ENCODE measurements at places on chromosomes 6 and 20. TPM values are rescaled to one million over a fixed set of nuclear protein-coding genes. Genes with fewer than 3 reads are reported as not detected.

- H3K27me3 ChIP-seq, result peaks cover 4% of the 10 kb centered on the region
- no peak overlapping the region for H3K4me3 ChIP-seq
- DNase-seq, result no peak
Observed at GRCh38 chr20:63096681-63097335, 90.0 kb upstream of the BHLHE23 start.

- no peak for DNase-seq
- H3K4me1 ChIP-seq, result no peaks in the 10 kb centered on the region
- no peak overlapping the region for H3K27ac ChIP-seq
- H3K4me3 ChIP-seq, result no peak overlapping the region
Observed at GRCh38 chr6:39508515-39508914, 186.0 kb upstream of the KCNK16 start.

- no peaks in the 10 kb centered on the region for H3K36me3 ChIP-seq
- no peaks in the 10 kb centered on the region for H3K27me3 ChIP-seq
- no peak for DNase-seq
- H3K27ac ChIP-seq, result no peak overlapping the region
Observed at GRCh38 chr6:145839653-145840052, 25.1 kb upstream of the FBXO30 start.

- no peak overlapping the region for H3K4me3 ChIP-seq
- no peaks in the 10 kb centered on the region for H3K36me3 ChIP-seq
Observed at GRCh38 chr6:35191889-35192288, 21.9 kb upstream of the SCUBE3 start.

DNA sequence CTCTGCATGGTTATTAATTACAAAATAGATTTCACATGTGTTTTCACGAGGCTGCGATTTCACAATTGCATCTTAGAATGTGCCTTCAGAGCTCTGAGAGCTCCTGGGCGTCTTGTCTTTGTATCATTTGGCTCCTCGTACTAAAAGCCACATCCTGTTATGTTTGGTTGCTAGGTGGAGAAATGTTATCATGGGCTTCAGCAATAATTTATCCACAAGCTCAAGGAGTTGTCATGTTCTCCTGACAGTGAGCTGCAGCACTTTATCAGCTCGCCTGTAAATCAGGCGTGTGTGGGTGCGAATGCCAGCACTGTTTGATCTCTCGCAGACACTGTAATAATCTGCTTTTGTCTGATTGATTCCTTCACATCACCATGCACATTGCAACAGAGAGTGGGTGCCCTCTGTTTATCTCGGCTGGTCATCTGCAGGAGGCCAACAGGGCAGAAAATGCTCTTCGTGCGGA is 218.6 kb upstream of the ZFP64 start:
- no peaks in the 10 kb centered on the region for H3K36me3 ChIP-seq
- H3K27ac ChIP-seq, result no peak overlapping the region
- H3K4me3 ChIP-seq, result no peak overlapping the region
- peak; percentile 74 for DNase-seq
- H3K4me1 ChIP-seq, result no peaks in the 10 kb centered on the region

- no peak overlapping the region for H3K4me3 ChIP-seq
- no peak for DNase-seq
- no peak overlapping the region for H3K27ac ChIP-seq
- H3K27me3 ChIP-seq, result no peaks in the 10 kb centered on the region
- H3K4me1 ChIP-seq, result no peaks in the 10 kb centered on the region
- peaks cover 42% of the 10 kb centered on the region for H3K36me3 ChIP-seq
Observed at GRCh38 chr6:152330961-152331360, 306.2 kb downstream of the SYNE1 start.

GRCh38 chr6:33839399-33840047 is 35.7 kb upstream of the MLN start:
- no peaks in the 10 kb centered on the region for H3K36me3 ChIP-seq
- DNase-seq, result no peak
- peaks cover 31% of the 10 kb centered on the region for H3K4me1 ChIP-seq
- no peaks in the 10 kb centered on the region for H3K27me3 ChIP-seq
- no peak overlapping the region for H3K4me3 ChIP-seq

DNA sequence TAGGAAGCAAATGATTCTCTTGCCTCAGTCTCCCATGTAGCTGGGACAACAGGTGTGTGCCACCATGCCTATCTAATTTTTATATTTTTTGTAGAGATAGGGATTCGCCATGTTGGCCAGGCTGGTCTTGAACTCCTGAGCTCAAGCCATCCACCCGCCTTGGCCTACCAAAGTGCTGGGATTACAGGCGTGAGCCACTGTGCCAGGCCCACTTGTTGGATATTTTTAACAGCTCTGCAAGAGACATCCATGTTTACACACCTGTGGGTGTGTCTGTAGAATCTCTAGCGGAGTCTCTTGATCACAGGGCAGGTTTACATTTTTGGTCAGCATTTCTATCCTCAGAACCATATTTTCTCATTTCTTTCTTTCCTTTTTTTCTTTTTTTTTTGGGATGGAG is 53.1 kb upstream of the ZFP64 start:
- H3K27ac ChIP-seq, result no peak overlapping the region
- no peaks in the 10 kb centered on the region for H3K36me3 ChIP-seq
- no peaks in the 10 kb centered on the region for H3K27me3 ChIP-seq
- no peaks in the 10 kb centered on the region for H3K4me1 ChIP-seq

DNA sequence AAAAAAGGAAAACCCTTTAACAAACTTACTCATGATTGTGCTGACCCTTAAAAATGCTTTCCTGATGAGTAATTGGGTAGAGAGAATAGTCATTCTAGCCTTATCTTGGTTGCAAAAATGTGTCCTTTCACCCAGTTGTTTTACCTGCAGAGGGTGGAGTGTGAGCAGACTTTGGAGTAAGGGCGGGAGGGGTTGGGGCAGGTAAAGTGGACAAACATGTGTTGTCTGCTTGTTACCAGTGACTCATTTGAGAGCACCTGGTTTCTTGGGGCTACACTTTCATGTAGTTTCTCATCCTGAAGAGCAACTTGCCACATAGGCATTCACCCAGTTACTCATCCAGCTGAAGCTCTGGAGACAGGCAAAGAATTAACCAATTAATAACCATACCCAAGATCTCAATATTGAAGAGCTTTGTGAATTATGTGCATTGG is 121.1 kb downstream of the TNFRSF21 start:
- peak; percentile 83 for DNase-seq
- H3K27ac ChIP-seq, result no peak overlapping the region

- no peaks in the 10 kb centered on the region for H3K36me3 ChIP-seq
- DNase-seq, result no peak
- H3K4me3 ChIP-seq, result peak overlapping the region; percentile 71
- no peaks in the 10 kb centered on the region for H3K4me1 ChIP-seq
Observed at GRCh38 chr6:157380458-157380778, 572 bp upstream of the ZDHHC14 start.

DNA sequence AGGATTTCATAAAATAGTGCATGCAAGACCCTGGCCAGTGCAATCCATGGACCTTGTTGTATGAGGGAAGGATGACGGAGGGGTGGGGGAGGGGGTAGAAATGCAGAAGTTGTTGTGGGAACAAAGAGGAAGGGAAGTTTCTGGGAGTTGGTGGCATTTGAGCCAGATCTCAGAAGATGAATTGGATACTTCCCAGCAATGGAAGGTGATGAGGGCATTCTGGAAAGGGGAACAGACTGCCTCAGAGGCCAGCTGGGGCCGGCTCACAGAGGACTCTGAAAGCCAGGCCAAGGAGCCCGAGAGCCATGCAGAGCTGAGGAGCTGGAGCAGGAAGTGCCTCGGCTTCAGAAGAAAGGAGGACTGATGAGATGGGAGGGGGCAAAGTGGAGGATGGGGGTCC is 2.7 kb downstream of the TMEM74B start:
- DNase-seq, result no peak
- H3K36me3 ChIP-seq, result no peaks in the 10 kb centered on the region
- no peak overlapping the region for H3K4me3 ChIP-seq
- H3K27ac ChIP-seq, result no peak overlapping the region

- H3K36me3 ChIP-seq, result no peaks in the 10 kb centered on the region
- no peak for DNase-seq
- no peak overlapping the region for H3K4me3 ChIP-seq
- H3K27me3 ChIP-seq, result no peaks in the 10 kb centered on the region
- H3K4me1 ChIP-seq, result no peaks in the 10 kb centered on the region
Observed at GRCh38 chr6:85261271-85261670, 188.6 kb upstream of the NT5E start.

Gene TGM6
- total RNA-seq, result not detected

Gene IP6K3
- total RNA-seq, result 4.6 TPM

Gene FAXC
- 7.4 TPM for total RNA-seq

Gene CYP21A2
- 0.11 TPM for total RNA-seq

Gene FAM83D
- 2.1 TPM for total RNA-seq

Gene PPP1R11
- 40.8 TPM for total RNA-seq

Gene KCNQ5
- total RNA-seq, result 0.43 TPM

All from astrocyte (in vitro differentiated cells and primary cell).